Right lobe of liver (tissue), 6 donors: ENCODE measurements at places on chromosomes 3 and 15. TPM values are rescaled to one million over a fixed set of nuclear protein-coding genes. Genes with fewer than 3 reads are reported as not detected.

Gene ARHGEF26
- total RNA-seq: 25.5 TPM

Gene LRRIQ4
- not detected for total RNA-seq

Gene TNNC1
- 1.3 TPM for total RNA-seq

Gene TRIM71
- not detected for total RNA-seq

Gene SELENOS
- total RNA-seq: 52.5 TPM

GRCh38 chr3:13666781-13667709, 118.1 kb downstream of the FBLN2 start:
- no peak for DNase-seq

- no peak for DNase-seq
Measured at GRCh38 chr3:31996195-31996594, 14.6 kb downstream of the ZNF860 start.

DNA sequence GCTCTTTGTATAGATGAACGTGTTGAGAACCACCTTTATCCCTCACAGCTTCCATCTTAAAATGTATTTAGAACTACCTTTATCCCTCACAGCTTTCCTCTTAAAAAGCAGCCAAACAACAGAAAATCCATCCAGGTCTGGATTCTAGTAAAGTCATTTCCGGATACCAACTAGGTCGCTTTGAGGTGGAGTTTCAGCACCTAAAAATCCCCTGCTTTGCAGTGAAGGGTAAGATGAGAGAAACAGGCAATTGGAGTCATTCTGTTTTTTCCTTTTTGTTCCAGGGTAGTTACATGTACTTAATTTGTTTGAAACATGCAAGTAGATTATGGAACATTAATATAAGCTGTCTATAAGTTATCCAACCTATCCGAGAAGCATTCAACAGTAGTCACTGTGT, 192.0 kb downstream of the UBE2E2 start:
- DNase-seq: no peak

- no peak for DNase-seq
Measured at GRCh38 chr3:177127008-177127407, 70.3 kb downstream of the TBL1XR1 start.

GRCh38 chr3:110886222-110886893, 185.3 kb upstream of the NECTIN3 start:
- no peak for DNase-seq
